ENCODE measurements at places on chromosomes 2 and 18. TPM values are rescaled to one million over a fixed set of nuclear protein-coding genes. Genes with fewer than 3 reads are reported as not detected.

- DNase-seq = no peak
Measured at GRCh38 chr18:8001711-8002301, 434.7 kb downstream of the PTPRM start.

Gene OXER1
- not detected for total RNA-seq

DNA sequence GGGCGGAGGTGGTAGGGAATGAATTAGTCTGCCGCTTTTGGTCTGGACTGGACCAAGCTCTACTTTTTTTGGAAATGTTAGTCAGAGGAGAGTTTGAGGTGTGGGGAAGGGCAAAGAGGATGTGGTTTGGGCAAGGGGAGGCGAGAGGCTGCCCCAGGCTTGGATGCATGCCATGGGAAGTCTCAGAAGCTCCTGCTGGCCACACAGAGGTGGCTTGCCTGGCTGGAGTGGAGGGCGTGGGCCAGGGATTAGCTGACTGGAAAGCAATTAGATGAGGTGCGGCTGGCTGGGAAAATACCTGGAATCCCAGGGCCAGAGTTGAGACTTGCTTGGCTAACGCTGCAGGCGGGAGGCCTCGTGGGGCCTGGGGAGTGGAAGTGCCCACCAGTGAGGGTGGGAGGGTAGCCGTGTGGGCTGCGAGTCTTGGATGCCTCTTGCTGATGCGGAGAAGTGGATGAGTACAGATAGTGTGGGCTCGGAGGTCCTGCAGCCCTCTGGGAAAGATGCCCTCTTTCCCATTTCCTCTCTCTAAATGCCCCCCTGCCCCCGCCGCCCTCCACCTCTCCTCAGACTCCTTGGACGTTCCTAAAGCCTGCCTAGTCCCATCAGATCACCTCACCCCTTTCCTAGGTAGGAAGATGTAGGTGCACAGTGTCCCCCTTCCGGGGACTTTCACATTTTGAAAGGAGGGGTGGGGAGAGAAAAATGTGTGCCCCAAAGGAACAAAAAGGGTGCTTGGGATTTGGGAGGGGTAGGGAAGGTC, 117.6 kb downstream of the SMAD7 start:
- DNase-seq = peak; percentile 98

Gene DSG1
- total RNA-seq = not detected

DNA sequence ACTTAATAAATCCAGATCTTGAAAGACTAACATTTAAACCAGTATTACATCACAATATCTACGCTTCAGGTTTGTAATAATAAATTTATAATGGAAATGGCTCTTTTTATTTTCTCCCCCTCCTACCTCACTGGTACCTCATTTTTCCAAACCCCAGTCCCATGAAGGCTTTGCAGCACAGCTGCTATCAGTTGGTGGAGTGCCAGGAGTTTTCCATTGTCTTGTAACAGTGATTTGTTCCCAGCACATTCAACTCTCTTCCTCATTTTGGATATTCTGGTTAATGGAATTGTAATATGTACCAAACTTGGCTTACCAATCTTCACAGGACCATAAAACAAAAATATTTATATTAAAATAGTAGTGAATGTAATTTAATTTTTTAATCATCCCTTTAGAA, 91.2 kb downstream of the VRK2 start:
- peak; percentile 5 for DNase-seq

Gene GAD1
- 6.7 TPM for total RNA-seq

Gene CIB4
- not detected for total RNA-seq

Gene GAREM1
- 0.29 TPM for total RNA-seq

- no peak for DNase-seq
Measured at GRCh38 chr2:184294831-184295230, 303.5 kb upstream of the ZNF804A start.

- DNase-seq = peak; percentile 80
Measured at GRCh38 chr2:227818675-227819397, 5.2 kb downstream of the CCL20 start.

GRCh38 chr2:218375212-218375611, 6.9 kb upstream of the SLC11A1 start:
- DNase-seq = no peak

Measured in RPMI7951 (cell line).